ENCODE measurements at places on chromosomes 13 and 19.
A peak's percentile ranks its signal among the peaks of the same experiment; 100 is the strongest.

DNA sequence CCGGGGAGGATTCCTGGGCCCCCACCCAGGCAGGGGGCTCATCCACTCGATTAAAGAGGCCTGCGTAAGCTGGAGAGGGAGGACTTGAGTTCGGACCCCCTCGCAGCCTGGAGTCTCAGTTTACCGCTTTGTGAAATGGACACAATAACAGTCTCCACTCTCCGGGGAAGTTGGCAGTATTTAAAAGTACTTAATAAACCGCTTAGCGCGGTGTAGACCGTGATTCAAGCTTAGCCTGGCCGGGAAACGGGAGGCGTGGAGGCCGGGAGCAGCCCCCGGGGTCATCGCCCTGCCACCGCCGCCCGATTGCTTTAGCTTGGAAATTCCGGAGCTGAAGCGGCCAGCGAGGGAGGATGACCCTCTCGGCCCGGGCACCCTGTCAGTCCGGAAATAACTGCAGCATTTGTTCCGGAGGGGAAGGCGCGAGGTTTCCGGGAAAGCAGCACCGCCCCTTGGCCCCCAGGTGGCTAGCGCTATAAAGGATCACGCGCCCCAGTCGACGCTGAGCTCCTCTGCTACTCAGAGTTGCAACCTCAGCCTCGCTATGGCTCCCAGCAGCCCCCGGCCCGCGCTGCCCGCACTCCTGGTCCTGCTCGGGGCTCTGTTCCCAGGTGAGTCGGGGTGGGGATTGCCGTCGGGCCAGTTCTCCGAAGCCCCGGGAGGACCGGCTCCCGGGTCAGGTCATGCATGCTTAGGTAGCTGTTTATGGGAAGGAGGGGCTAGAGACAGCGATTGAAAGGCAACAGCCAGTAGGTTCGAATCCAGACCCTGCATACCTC is at the start of gene ICAM1:
TSS of gene ICAM1 (plus strand) at position 505 of the 779 bp plus-strand sequence. CDS start at position 545, 40 bp downstream.
- DNase-seq, result peak; percentile 87

- no peak for DNase-seq
Observed at GRCh38 chr13:99749271-99750019, 222.1 kb downstream of the ZIC5 start.

DNA sequence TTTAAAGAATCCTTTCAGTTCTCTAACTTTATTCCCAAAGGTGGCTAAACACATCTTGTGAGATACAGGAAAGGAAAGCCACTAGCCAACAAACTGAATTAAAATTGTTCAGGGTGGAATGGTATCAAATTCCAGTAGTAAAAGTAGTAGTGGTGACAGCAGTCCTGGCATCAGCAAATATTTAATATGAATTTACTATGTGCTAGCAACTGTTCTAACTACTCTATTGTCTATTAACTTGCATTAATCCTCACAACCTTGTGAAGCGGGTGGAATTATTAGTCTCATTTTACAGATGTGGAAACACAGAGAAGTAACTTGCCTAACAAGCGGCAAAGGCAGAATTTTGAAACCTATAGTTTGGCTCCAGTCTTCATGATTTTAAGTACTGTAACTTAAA is 130.1 kb downstream of the KLF12 start:
- DNase-seq, result no peak

DNA sequence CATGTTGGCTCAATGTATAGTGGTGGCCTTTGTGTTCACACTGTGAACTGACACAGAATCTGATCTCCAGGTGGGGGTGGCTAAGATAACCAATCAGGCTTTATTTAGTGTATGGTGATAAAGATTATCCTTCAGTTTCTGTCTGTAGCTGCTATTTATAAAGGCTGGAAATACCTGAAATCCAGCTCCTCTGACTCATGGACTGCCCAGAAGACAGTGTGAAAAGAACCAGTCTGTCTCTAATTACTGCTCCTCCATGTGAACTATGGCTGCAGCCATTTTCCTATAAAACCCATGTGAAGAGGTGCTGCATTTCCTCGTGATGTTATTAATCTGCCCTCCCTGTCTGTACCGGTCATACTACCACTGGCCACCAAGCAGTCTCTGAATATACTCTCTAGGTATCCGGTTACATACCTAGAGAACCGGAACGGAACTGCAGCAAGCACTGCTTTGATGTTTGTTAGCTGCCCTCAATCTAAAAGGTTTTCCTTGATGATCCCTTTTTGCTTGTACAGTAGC is 238.0 kb downstream of the LHFPL6 start:
- no peak for DNase-seq

GRCh38 chr19:47315125-47315821 is 5.6 kb downstream of the C5AR1 start:
- peak; percentile 12 for DNase-seq

DNA sequence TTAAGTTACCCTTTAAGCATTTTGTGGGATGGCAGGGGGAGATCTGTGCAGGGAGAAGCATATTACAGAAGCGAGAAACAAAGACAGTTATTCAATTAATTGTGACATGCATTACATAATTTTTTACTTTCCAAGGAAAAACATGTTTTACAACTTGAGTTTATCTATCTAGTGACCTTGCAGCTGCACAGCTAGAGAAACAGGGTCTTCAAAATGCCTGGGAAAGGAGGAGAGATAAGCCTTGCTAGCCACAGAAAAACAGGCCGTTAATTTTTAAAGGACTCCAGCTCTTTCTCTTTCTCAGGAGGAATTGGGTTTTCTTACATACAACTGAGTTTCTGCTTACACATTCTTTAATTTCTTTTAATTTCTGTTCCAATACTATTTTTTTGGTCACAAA is 14.8 kb upstream of the ZNF431 start:
- no peak for DNase-seq

DNA sequence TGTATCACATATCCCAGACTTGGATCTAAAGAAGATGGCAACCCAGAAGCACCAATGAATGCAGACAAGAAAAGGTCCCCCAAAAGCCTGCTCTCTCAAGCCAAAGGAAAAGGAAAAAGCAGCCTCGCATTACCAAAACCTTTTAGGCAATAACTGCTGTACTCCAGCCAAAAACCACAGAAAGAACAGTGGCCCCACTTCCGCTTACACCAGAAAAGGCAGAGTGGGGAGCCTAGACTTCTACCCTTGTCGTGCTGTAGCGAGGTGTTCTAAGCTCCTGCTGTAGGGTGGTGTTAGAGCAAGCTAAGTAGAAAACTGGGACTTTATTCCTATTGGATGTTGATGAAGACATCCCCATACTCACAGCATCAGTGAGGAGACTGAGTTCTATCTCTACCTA is 244.0 kb upstream of the RXFP2 start:
- DNase-seq, result no peak

- DNase-seq, result no peak
Observed at GRCh38 chr19:44072543-44073401, 813 bp downstream of the ZNF284 start.

GRCh38 chr19:29752450-29753025 is 37.5 kb upstream of the C19orf12 start:
- no peak for DNase-seq

- no peak for DNase-seq
Observed at GRCh38 chr13:28794396-28794795, 25.7 kb upstream of the MTUS2 start.

DNA sequence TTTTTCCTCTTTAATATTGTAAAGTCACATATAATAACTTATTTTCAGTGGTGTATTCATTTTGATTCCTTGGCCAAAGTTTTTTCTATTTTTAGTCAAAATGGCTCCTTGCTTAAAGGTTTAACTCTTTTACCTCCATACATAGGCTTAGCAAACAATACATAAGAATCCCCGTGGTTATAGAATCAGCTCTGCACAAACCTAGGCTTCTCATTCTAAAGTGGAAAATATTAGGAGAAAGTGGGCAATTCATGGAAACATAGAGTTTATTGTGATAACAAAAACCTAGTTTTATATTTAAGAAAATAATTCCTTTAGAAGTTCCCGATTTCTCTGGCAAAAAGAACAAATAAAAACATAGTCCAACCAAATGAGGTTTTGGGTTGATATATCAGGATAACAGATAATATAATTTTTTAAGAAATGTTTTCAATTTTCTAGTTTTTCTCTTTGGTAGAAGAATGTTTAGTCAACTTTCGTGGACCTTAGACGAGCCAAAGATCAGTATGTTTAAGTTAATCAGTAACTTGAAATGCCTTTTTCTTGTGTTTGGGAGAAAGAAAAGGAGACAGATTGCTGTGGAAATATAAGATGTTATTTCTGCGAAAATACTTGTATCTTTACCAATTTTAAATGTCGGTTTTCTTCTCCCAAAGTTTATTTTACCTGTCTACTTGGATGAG is 93.4 kb upstream of the KLF12 start:
- no peak for DNase-seq

DNA sequence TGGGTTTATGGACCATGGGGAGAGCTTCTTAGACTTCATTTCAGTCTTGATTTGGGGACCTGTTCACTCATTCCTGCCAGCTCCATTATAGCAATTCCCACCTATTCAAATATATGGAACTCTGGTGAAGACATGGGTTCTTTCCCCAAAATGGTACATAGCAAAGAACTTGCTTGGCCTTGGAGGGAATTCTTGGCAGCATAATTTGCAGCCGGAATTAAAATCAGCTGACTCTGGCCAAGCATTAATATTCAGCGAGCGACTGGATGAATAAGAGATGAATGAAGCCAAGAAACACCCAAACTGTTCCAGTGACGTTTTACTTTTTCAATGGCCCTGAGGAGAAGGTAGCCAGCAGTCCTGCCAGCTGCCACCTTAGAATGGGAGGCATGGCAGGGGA is 88.4 kb upstream of the SOX1 start:
- DNase-seq, result no peak

GRCh38 chr13:25175026-25175425 is 2.9 kb upstream of the AMER2 start:
- DNase-seq, result no peak

- DNase-seq, result peak; percentile 7
Observed at GRCh38 chr13:35818633-35819067, 312.5 kb downstream of the DCLK1 start.

GRCh38 chr13:99280166-99280565 is 22.0 kb upstream of the GPR18 start:
- DNase-seq, result no peak

DNA sequence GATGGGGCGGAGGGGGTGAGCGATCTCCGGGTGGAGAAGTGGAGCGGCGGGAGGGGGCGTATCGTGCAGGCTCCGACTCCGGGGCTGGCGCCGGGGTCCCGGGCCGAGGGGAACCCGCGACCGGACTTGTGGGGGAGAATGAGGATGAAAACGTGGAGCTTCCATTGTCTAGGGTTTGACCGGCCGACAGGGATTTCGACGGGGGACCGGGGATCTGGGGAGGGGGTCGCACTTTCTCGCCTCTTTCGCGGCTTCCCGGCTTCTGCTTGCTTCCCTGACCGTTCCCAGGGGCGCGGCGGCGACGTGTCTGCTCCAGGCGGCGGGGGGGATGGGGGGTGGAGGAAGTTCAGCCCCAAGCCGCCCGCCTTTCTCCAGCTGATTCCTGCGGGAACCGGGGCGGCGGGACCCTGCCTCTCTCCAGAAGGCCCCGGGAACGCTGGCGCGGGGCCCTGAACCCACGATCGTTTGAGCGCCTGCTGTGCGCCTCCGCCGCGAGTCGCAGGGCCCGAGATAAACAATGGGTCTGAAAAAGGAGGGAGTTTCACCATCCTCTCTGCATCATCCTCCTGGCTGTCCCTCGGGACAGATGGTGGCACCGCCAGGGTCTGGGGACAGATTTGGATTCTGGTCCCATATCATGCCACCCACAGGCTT is 790 bp downstream of the TPM4 start:
- no peak for DNase-seq

GRCh38 chr13:32720026-32720425 is 133.8 kb downstream of the PDS5B start:
- DNase-seq, result no peak

GRCh38 chr19:55597501-55597921 is 1.8 kb downstream of the FIZ1 start:
- no peak for DNase-seq

GRCh38 chr13:109687559-109688448 is 98.6 kb downstream of the IRS2 start:
- no peak for DNase-seq

DNA sequence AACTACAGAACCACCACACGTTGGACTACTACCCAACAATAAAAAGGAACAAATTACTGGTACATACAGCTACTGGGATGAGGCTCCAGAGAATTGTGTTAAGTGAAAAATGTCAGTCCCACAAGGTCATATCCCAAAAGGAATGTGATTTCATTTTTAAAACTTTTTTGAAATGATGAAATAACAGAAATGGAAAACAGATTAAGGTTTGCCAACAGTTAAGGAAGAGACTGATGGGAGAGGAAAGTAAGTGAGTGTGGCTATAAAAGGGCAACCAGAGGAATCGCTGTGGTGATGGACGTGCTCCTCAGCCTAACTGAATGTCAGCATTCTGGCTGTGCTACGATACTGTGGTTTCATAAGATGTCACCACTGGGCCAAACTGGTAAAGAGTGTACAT is 512.8 kb downstream of the UQCRFS1 start:
- no peak for DNase-seq

DNA sequence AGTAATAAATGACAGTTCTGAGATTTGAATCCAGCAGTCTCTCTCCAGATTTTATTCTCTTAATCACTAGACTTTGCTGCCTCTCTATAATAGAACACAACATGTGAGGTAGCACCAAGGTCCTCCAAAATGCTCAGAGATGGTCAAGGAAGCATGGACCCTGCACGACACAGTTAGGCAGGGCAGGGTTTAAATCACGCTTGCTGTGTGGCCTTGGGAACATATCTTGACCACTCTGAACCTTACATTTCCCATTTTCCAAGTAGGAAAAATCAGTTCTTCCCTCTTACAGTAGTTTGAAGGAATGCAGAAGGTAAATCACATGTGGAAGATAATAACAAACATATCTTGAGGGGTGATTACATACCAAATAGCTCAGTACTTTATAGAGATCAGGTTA is 6.3 kb downstream of the SYT3 start:
- no peak for DNase-seq

DNA sequence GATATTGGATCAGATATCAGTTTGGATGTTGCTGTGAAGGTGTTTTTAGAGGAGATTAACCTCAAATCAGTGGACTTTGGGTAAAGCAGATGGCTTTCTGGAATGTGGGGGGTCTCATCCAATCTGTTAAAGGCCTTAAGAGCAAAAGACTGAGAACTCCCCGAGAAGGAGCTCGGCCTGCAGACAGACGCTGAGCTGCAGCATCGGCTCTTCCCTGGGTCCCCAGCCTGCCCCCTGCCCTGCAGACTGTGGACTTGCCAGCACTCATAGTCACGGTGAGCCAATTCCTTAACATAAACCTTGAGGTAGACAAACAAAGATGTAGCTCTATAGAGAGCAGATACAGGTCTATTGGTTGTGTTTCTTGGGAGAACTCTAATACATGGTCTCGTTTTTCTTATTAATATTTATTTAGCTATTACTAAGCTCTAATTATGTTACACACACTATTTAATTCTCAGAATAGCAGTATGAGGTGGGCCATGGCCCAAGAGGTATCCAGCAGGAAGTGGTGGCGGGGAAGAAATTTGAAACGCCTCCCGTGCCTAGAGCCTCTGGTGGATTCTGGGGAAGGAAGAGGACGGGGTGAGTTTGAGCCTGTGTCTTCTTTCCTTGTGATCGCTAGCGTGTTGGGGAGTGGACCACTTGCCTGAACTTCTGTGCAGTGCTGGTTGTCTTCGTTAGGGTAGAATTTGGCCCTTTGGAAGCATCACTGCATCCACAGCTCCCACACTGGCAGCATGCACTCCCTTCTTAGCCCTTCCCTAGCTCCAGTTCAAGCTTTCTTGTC is 305.3 kb downstream of the TEX29 start:
- no peak for DNase-seq

Data from activated CD4-positive, alpha-beta T cell treated with anti-CD3 and anti-CD28 coated beads, Interleukin-2, Interleukin-4, amounts not matched to agents 100 ng/mL and 50 ng/mL, durations not matched to agents 16 hours and 8 hours (primary cell).